ENCODE measurements at places on chromosomes 11 and 22.

DNA sequence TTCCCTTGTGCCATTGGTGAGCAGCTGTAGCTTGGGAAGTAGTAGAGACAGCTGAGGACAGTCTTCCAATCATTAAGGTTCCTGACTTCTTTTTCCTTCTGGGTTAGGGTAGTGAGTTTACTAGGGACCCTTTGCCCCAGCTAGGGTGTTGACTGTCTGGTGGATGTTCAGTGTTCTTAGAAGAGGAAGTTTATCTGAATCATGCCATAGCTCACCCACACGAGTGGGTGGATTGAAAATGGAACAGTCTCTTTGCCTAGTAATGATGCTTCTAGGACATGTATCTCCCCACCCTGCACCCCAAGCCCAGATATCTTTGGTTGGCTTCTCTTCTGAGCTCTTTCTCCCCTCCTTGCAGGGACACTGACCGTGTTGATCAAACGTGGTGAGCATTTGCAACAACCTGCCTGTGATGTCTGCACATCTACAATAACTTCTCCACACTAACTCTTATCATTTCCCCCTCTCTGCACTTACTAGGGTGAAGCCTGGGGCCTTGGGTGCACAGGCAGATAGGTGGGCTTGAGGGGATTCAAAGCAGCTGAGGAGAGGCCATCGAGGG, 57.1 kb upstream of the HORMAD2 start:
- DNase-seq, result no peak

GRCh38 chr22:43879901-43880540, 11.8 kb downstream of the PNPLA5 start:
- DNase-seq, result no peak

- peak; percentile 10 for DNase-seq
These were observed 1.9 kb upstream of the RFPL3 start for GRCh38 chr22:32355760-32356159.

- DNase-seq, result no peak
These were observed 866.2 kb downstream of the TBC1D22A start for GRCh38 chr22:47628477-47629272.

GRCh38 chr11:95295382-95296149, 64.6 kb upstream of the SESN3 start:
- no peak for DNase-seq

DNA sequence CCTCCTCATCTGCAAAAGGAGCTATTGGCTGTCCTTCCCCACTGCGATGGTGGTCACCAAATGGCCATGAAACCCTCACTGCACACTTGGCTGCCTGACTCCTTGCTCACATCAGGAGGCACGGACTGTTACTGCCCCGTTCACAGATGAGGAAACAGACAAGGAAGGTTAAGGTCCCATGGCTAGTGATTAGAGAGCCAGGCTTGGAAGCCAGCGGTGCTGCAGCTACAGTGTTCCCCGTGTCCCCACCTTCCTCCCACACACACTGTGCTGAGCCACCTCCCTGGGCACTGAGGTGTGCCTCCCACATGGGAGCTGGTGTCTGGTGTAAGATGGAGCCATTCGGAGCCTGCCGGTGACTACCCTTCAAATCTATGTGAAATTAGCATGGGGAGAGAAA, 2.6 kb downstream of the ARHGAP8 start:
- no peak for DNase-seq

- DNase-seq, result no peak
These were observed 101.1 kb upstream of the APOA1 start for GRCh38 chr11:116938471-116939070.

DNA sequence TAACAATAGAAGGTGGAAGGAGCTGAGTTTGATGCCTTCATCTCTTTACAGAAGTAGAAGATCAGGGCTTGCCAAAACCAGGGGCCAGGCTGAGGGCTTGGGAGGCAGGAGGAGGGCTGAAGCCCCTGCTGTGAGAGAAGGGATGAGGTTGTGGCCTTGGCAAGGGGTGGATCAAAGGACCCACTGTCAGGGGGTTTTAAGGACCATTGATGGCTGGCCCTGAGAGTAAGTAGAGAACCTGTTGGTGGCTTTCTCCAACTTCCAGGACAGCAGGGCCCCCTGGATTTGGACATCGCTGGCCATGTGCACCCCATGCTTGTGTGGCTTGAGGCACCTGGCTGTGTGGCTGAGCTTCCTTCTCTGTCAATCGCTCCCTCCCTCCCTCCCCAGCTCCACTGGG, 927.7 kb downstream of the TBC1D22A start:
- DNase-seq, result no peak

- DNase-seq, result peak; percentile 17
These were observed 39.0 kb upstream of the MMP20 start for GRCh38 chr11:102664001-102664752.

- no peak for DNase-seq
These were observed 44.3 kb downstream of the EXT2 start for GRCh38 chr11:44139565-44140330.

DNA sequence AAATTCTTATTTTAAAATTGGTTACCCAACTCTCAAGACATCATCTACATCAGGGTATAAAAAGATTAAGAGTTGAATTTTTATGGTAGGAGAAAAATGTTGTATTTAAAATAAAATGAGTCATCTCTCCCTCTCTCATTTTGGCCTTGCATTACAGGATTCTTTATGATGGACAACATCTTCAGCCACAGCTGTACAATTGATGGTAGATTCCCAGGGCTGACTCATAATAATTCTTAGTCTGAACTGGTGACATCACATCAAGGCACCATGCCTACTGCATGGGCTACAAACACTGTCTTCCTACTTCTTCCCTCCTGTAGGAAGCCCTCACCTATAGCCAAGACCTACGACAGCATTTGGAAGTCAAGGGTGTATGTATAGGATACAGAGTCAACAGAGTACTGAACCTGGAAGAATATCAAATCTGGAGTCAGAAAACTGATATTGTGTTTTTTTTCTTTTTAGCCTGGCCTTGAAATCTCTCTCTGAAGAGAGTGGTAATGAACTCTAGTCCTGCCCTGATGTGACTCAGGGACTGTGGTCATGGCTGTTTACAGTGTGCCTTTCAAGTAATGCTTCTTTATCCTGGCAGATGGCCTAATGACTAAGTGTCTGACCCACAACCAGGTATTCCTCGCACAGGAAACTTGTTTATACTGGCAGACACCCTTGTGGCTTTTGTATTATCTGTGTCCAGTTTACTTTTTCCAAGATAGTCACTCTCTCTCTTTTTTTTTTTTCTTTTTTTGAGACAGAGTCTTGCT, 32.5 kb downstream of the MRGPRX2 start:
- DNase-seq, result no peak

GRCh38 chr11:59900366-59901126, 22.0 kb downstream of the OOSP3 start:
- no peak for DNase-seq

GRCh38 chr11:122711831-122712381, 56.4 kb downstream of the UBASH3B start:
- DNase-seq, result no peak

Measured in RPMI8226 (cell line).